ENCODE measurements at places on chromosomes 7 and 10.

DNA sequence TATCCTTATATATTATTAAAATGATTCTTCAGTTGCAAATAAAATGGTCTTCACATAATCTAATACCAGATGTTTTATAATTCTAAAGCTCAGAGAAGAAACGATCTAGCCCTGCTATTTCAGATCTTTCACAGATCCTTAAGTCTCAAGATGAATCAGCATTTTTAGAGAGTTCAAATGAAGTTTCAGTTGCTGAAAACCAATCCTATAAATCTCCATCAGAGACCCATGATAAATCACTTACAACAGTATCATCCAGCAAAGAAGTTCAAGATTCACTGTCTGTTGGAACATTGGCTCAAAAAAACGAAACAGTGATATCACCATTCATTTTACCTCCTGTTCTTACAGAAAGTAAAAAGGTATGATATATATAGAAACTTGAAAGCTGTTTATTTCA is 137.0 kb downstream of the CCDC7 start:
- no peak for DNase-seq

DNA sequence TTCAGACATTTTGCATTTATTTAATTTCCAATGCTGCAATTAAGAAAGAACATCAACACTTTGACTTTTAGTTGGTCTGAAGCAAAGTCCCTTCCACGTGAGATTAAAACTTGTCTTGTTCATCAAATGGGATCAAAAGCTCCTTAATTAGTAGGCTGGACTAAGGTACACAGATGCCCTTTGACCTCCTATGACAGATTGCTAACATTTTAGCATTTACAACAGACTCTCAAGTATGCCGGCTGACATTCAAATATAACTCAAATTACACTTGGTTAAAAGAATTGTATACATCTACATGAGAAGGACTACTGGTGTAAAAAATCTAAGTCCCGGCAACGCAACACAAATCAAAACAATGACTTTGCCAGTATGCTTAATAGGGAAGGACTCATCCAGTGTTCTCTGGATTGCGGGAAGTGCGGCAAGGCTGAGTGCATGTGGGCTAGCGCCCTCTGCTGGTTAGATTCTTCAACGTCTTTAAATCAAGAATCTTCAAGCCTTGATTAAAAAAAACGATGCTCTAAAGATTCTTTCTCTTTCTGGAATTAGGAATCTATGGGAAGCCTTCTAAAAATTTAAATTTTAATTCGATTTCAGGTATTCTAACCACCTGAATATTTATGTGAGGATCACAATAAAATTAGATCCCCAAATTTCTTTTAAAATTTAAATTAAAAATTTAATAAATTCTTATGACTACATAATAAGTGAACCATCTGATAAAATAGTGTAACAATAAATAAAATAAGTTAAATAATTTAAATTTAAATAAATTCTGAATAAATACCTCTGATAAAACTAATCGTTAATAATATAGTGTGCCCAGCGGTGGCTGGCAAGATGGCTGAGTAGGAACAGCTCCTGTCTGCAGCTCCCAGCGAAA is 444.7 kb downstream of the DGKB start:
- DNase-seq = peak; percentile 40

DNA sequence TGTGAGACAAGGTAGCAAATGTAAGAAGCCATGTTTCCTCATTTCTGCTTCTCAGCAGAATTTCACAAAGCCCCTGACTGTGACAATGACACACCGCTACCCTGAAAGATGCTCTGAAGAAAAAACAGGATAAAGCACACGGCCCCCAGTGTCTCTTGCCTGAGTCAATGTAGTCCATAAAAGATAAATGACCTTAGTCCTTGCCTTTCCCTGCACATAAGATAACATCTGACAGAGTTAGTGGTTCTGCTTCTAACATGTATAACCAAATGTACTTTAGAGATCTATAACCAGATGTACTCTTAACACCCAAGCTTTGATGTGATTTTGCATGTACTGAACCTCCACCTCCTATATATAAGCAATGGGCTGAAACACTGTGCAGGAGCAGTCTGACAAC is 3.0 kb upstream of the SND1 start:
- no peak for DNase-seq

DNA sequence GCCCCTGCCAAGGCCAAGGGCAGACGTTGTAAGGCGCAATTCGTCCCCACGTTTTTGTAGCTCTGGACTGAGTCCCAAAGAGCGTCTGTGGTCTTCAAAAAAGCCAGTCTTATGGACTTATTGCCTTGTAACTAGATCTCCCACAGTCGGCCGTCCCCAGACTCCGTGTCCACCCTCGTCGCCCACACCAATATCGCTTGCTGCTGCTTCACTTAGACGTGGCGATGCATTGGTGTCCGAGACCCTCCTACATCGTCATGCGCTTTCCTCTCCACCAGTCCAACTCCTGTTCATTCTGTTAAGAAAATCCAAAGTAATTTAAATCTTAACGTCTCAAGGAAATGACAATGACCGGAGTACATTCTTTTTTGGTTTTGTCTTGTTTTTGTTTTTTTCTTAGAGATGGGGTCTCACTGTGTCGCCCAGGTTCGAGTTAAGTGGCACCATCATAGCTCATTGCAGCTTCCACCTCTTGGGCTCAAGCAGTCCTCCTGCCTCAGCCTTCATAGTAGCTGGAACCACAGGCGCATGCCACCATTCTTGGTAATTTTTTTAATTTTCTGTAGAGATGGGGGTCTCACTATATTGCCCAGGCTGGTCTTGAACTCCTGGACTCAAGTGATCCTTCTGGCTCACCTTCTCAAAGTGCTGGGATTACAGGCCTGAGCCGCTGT is 851 bp downstream of the KIFBP start:
- no peak for DNase-seq

DNA sequence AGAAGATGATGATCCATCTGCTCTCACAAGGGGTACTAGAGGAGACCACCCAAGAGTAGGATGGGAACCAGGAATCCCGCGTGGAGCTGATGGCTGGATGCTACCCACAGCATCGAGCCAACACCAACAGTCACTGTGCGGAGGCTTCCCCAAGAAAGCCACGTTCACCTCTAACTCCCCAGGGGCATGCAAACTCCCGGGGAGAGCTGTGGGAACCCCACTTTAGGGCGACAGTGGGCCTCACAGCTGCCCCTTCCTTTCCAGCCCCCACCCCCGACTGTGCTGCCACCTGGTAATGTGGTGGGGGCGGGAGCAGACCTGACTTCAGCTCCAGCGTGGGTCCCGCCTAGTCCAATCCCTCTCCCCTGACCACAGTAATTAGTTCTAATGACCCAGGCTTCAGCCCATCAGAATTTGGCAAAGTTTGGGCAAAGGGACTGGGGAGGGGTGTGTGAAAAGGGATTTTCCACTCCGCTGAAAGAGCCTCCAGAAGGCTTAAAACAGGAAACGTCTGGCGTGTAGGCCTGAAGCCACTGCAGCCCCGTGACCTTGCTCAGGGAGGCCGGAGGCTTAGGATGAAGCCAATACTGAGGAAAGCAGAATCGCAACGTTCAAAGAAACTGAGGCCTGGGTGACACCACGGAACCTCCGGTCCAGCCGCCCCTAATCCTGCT is 20.3 kb downstream of the ASB13 start:
- DNase-seq = no peak

- no peak for DNase-seq
These were observed 97.8 kb downstream of the PLXDC2 start for GRCh38 chr10:19913987-19914386.

- no peak for DNase-seq
These were observed 6.1 kb downstream of the TBATA start for GRCh38 chr10:70779088-70779487.

- DNase-seq = no peak
These were observed 57.9 kb downstream of the MTPN start for GRCh38 chr7:135919071-135919841.

DNA sequence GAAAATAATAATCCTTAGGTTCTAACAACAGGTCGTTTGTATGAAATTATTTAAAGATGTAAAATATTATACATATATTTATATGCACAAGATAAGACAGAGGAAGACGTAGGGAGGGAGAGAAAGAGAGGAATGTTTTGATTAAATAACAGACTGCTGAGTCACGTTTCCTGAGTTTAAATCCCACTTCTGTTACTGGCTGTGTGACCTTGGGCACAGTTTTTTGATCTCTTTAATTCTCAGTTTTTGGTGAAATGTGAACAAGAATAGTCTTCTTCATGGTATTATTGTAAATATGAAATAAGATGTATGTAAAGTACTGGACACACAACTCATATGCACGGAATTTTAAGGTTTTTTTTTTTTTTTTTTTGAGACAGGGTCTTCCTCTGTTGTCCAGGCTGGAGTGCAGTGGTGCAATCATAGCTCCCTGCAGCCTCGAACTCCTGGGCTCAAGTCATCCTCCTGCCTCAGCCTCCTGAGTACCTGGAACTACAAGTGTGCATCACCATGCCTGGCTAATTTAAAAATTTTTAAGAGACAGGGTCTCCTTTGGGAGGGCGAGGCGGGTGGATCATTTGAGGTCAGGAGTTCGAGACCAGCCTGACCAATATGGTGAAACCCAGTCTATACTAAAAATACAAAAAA is 42.6 kb downstream of the BAMBI start:
- no peak for DNase-seq

- no peak for DNase-seq
These were observed 3.2 kb upstream of the IL2RA start for GRCh38 chr10:6065406-6065805.

GRCh38 chr7:88357781-88358525 is 51.3 kb upstream of the STEAP4 start:
- peak; percentile 6 for DNase-seq

- DNase-seq = no peak
These were observed 237.8 kb downstream of the ELFN1 start for GRCh38 chr7:1907751-1908365.

DNA sequence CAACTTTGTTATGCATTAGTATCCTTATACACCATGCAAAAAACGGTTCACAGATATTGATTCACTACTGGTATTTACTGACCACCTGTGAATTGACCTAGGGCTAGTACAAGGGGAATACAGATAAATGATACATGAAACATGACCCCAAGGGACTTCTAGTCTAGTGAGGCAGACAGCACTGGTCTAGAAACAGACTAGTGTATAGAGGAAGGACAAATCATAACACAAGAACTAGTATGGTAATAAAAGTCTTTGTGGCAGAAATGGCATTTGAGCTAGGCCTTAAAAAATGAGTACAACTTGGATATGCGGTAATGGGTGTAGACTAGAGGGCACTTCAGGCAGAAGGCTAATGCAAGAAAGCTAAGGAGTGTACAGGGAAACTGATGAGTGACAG is 86.6 kb downstream of the SLC25A13 start:
- no peak for DNase-seq

All from CD4-positive, alpha-beta T cell treated with Interleukin-4 for 4 hours (primary cell).